ENCODE measurements at places on chromosomes 2 and 18.
A peak's percentile ranks its signal among the peaks of the same experiment; 100 is the strongest.

DNA sequence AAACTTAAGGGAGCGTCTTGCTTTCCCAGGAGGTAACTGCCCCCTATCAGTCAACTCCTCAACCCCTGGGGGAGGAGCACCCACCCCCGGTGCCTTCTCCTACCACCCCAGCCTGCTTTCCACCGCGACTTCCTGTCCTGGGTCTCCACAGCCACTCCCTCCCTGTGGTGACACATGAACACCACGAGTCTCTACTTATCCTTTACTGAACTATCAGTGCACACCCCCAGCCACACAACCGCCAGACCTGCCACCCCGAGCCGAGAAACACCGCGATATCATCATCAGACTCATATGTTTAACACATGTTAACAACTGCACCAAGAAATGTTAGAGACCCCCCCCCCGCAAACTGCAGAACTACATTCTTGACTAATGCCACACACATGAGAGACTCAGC, 43.3 kb downstream of the LONRF2 start:
- DNase-seq: no peak

- no peak for DNase-seq
These were observed 46.2 kb downstream of the UGGT1 start for GRCh38 chr2:128137094-128137616.

DNA sequence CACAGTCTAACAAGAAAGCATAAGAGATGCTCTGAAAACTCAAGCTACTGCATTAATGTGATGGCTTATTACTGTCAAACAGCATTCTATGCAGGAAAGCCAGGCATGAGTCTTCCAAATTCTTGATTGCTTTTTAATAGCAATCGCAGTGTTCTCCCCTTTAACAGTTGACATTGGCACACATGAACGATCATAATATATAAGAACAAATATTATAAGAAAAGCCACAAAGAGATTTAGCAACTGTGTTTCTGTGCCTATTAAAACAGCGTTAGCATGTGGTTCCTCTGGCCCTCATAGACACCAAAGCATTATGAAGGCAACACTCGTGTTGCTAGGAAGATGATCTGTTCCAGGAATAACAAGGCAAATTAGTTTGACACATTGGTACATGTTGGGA, 245.0 kb downstream of the ACKR3 start:
- DNase-seq: no peak

- no peak for DNase-seq
These were observed 63.2 kb downstream of the ZEB2 start for GRCh38 chr2:144456680-144457079.

DNA sequence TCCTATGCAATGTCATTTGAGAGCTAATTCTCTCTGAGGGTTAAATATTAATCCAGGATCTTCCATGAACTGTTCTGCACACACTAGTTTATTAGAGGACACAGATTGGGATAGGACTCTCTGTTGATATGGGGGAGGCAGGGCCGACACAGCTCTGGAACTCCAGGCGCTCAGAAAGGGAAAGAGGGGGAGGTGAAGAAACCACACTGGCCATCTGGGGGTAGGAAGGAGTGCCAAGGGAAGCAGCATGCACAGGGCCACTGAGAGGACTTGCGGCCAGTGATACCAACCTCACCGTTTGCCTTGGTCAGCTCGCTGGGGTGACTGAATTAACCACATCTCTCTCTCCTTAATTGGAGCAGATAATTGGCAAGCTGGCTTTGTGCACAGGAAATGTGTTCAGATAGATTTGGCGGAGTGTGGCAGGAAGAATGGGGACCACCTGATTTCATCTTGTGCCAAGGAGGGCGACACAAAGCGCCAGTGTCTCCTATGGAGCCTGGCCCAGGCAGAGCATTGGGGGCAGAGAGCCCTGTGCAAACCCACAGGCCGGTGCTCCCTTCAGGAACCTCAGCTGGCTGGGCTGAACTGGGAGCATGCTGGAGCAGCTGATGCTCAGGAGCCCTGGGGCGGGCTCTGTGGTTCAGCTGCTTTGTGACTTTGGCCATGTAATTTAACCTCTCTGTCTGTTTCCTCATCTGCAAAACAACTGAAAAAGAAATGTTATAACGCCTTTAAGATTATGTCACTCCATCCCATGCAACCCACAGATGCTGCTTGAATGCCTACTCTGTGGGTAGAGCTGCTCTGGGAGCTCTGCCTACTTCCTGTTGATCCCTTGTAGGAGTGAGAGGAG, 114.7 kb upstream of the STON1 start:
- DNase-seq: no peak

DNA sequence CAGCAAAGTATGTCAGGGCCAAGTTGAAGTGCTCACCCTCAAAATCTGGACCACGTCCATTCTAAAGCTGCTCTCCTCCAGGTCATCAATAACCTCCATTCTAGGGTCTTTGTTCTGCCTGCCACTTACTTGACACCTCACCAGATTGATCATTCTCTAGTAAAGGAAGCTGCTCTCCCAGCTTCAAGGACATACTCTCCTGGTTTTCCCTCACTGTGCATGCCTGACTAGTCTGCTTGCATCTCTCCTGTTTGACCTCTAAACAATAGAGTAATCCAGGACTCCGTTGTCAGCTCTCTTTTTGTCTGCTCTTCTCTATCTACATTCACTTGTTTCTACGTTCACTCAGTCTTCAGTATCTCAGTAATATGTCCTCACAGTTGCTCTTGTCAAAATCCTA, 59.1 kb downstream of the FRZB start:
- DNase-seq: no peak

- no peak for DNase-seq
These were observed 9.4 kb upstream of the SOCS6 start for GRCh38 chr18:70279470-70279869.

GRCh38 chr2:233651430-233651829, 15.2 kb downstream of the UGT1A10 start:
- DNase-seq: no peak

GRCh38 chr2:100884145-100884621, 64.2 kb downstream of the NPAS2 start:
- DNase-seq: no peak

DNA sequence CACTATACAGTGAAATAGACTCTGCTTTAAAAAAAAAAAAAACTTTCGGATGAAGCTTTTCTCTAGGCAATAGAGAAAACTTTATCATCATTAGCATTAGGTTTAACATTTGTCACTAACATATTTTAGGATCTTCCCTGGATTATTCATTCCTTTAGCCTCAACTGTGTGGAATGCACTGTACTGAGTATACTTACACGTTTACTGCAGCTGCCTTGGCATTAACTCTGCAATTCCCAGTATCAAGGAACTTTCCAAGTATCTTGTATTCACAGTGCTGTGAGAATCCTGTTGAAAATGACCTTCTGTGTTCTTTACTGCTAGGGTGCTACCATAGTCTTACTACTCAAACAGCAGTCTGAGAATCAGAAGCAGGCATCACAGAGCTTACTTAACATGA, 328.2 kb upstream of the COL3A1 start:
- no peak for DNase-seq

DNA sequence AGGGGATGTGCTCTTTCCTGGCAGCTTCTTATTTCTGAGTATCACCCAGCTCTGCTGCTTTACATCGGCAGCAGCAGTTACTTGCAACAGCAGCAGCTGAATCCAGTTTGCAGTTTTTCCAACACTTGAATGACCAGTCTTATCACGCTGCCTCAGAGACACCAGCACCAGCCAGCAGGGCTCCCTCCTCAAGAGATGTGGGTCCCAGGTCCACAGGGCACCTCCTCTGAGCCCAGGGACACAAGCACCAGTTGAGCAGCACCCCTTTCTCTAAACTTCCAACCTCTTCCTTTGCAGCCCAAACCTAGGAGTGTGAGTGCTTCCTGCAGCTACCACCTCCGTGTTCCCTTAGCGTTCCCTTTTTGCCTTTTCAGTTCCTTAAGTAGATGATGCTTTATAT, 50.4 kb upstream of the YPEL5 start:
- no peak for DNase-seq

DNA sequence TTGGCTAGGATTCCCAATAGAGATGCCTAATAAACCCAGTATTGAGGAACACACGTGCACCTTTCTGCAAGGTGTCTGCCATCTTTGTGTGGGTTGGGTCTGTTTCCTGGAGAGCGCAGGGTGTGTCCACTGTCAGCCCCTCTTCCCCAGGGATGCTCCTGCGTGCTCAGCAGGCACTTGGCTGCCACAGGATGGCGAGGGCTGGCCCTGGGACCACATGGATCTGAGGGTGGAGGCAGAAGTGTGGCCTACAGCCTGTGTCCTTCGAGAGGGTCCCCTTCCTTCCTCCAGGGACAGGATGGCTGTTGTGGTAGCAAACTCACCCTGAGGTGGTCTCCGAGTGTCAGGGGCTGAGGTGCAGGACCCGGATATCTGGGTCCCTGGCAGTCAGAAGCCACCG, 78.0 kb upstream of the PXDN start:
- DNase-seq: no peak

GRCh38 chr2:68806511-68807109, 64.6 kb downstream of the BMP10 start:
- DNase-seq: no peak

GRCh38 chr2:109333414-109334210, 204.6 kb downstream of the SH3RF3 start:
- no peak for DNase-seq

- no peak for DNase-seq
These were observed 13.2 kb upstream of the DES start for GRCh38 chr2:219404954-219405353.

DNA sequence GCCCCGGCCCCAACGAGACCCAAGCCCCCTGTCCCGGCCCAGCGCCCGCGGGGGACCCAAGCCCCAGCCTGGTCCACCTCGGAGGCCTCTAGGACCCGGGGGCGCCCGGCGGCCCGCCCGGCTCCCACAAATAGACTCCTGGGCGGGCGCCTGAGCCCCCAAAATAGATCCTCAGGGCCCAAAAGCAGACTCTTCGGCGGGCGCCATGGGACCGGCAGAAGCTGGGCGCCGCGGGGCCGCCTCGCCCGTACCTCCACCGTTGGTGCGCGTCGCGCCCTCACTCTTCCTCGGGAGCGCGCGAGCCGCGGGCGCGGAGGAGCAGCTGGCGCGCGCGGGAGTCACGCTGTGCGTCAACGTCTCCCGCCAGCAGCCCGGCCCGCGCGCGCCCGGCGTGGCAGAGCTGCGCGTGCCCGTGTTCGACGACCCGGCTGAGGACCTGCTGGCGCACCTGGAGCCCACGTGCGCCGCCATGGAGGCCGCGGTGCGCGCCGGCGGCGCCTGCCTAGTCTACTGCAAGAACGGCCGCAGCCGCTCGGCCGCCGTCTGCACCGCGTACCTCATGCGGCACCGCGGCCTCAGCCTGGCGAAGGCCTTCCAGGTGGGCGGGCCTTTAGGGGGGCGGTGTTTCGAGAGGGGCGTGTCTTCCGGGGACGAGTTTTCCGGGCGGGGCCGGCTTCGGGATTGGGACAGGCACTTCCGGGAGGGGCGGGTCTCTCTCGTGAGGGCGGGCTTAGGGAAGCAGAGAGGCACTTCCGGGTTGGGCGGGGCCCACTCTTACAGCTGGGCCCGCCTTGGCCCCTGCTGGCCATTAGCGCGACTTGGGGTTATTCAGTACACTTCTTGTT, 545 bp downstream of the DUSP28 start:
- peak; percentile 100 for DNase-seq

Data from activated naive CD8-positive, alpha-beta T cell treated with anti-CD3 and anti-CD28 coated beads, Interleukin-2, amount 50 U/mL, for 16 hours (primary cell).